Neural cell (in vitro differentiated cells): ENCODE measurements at places on chromosomes 1 and 21. TPM values are rescaled to one million over a fixed set of nuclear protein-coding genes. Genes with fewer than 3 reads are reported as not detected.

Gene C1orf185
- not detected in 2 replicates for polyA plus RNA-seq

Gene C1orf87
- polyA plus RNA-seq, result not detected in 2 replicates

Gene CEP170
- polyA plus RNA-seq, result 383 and 403 TPM in 2 replicates

Gene PRKAA2
- 18.5 and 20.0 TPM in 2 replicates for polyA plus RNA-seq

Gene LCE1A
- not detected in 2 replicates for polyA plus RNA-seq

Gene OR6K6
- not detected in 2 replicates for polyA plus RNA-seq

Gene REN
- polyA plus RNA-seq, result not detected in 2 replicates

Gene EYA3
- 11.1 and 11.2 TPM in 2 replicates for polyA plus RNA-seq

Gene DHRS3
- polyA plus RNA-seq, result 0.22 TPM in 1 of 2 replicates, not detected in the other

Gene DDR2
- 0.69 and 0.76 TPM in 2 replicates for polyA plus RNA-seq

Gene RAP1GAP
- polyA plus RNA-seq, result 9.8 and 13.0 TPM in 2 replicates

Gene PKP1
- not detected in 2 replicates for polyA plus RNA-seq

Gene FNDC10
- 4.5 and 6.2 TPM in 2 replicates for polyA plus RNA-seq

Gene FAM72D
- polyA plus RNA-seq, result 0.58 TPM in 1 of 2 replicates, not detected in the other

Gene TTLL10
- polyA plus RNA-seq, result not detected in 2 replicates

Gene SPAG17
- polyA plus RNA-seq, result 0.14 and 0.25 TPM in 2 replicates

Gene TNFRSF4
- 0.66 TPM in 1 of 2 replicates, not detected in the other for polyA plus RNA-seq

Gene SHISAL2A
- polyA plus RNA-seq, result not detected in 2 replicates

Gene HES3
- not detected in 2 replicates for polyA plus RNA-seq

Gene ARMH1
- 88.3 and 105 TPM in 2 replicates for polyA plus RNA-seq

Gene SPATA45
- 1.8 TPM in 1 of 2 replicates, not detected in the other for polyA plus RNA-seq

Gene OSCP1
- polyA plus RNA-seq, result 16.2 and 20.7 TPM in 2 replicates

Gene OVAAL
- polyA plus RNA-seq, result not detected in 2 replicates

Gene LAD1
- polyA plus RNA-seq, result not detected in 2 replicates

Gene ABCA4
- not detected in 2 replicates for polyA plus RNA-seq

Gene PLA2G2A
- polyA plus RNA-seq, result not detected in 2 replicates

Gene MAGI3
- polyA plus RNA-seq, result 10.7 and 10.8 TPM in 2 replicates

Gene SHISA4
- 1.5 and 1.9 TPM in 2 replicates for polyA plus RNA-seq

Gene TPTE
- polyA plus RNA-seq, result 0.24 TPM in 1 of 2 replicates, not detected in the other

Gene CD1E
- polyA plus RNA-seq, result not detected in 2 replicates

Gene FABP3
- polyA plus RNA-seq, result 5.8 and 7.1 TPM in 2 replicates

Gene ROR1
- polyA plus RNA-seq, result 0.27 TPM in 1 of 2 replicates, not detected in the other

Gene ABCG1
- 14.2 and 17.1 TPM in 2 replicates for polyA plus RNA-seq

Gene RCSD1
- not detected in 2 replicates for polyA plus RNA-seq

Gene AQP10
- not detected in 2 replicates for polyA plus RNA-seq

Gene CSTB
- polyA plus RNA-seq, result 9.7 and 12.8 TPM in 2 replicates

Gene KIAA0040
- not detected in 2 replicates for polyA plus RNA-seq

Gene CD2
- not detected in 2 replicates for polyA plus RNA-seq

Gene KPRP
- not detected in 2 replicates for polyA plus RNA-seq

Gene PRELP
- not detected in 2 replicates for polyA plus RNA-seq

Gene TMEM269
- 1.1 and 1.9 TPM in 2 replicates for polyA plus RNA-seq

Gene PRKCZ
- 54.9 and 69.9 TPM in 2 replicates for polyA plus RNA-seq

Gene LIPI
- polyA plus RNA-seq, result not detected in 2 replicates

Gene ZYG11A
- polyA plus RNA-seq, result 0.40 and 0.66 TPM in 2 replicates

Gene GBP6
- not detected in 2 replicates for polyA plus RNA-seq

Gene ADGRL2
- 162 and 190 TPM in 2 replicates for polyA plus RNA-seq

Gene TRIM17
- polyA plus RNA-seq, result 0.14 TPM in 1 of 2 replicates, not detected in the other
